ENCODE measurements at places on chromosomes 11 and 22.

GRCh38 chr11:85946221-85946620, 91.0 kb downstream of the CCDC83 start:
- DNase-seq, result no peak

DNA sequence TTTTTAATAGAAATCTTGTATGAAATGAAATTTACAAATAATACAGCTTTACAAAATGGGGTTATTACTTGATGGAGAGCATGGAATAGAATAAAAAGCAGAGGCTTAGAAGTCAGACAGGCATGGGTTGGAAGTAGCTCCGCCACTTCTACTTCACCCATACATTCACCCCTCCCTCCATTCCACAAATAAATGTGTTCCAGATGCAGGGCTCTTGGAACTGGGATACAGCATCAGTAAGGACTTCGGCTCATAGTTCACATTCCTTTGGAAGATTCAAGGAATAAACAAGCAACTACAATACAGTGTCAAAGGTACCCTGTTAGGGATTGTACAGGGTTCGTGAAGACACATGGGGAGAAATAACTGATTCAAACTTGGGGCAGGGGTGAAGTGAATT, 156.8 kb downstream of the WNT11 start:
- DNase-seq, result no peak

DNA sequence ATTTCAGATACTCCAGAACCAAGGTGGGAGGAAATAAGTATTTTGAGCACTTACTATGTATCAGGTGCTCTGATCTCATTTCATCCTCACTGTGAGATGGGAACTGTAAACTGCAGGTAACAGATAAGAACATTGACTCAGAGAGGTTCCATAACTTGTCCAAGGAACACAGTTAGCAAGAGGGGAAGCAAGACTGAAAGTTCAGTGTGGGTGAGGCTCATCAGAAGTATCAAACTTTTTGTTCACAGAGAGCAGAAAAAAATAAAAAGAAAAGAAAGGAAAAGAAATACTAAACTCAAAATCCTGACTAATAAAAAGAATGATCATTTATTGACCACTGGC, 37.1 kb downstream of the RAB30 start:
- no peak for DNase-seq

DNA sequence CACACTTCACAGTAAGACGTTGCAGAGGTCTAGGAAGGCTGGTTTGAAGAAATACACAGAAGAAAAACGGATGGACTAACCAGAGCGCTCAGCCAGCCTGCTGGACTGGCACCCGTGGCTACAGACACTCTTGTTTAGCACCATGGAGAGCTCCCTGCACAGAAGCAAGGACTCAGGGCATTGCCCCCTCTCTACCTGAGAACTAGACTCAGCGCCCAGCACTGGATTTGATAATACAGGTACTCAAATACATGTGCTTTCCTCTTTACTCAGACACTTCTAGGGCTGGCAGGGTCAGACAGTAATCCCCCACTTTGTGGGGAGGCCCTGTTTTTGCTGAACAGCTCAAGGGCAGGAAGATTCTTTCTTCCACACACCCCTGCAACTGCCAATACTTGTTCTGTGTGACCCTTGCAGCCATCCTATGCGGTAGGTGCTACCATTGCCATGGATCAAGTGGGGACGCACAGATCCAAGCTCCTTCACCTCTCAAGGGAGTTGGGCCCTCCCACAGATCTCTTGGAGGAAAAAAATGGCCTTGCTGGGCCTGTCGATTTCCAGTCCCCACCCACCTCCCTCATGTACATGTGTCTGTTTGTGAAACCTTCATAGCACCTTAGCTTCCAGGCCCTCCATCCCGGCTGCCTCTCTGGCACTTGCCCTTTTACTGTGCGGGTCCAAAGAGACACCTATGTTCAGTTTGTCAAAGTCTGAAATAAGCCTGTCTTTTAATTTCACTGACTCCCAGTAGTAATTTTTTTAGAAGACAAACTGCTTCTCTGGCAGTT, 5.1 kb upstream of the P2RX6 start:
- DNase-seq, result no peak

GRCh38 chr22:40243891-40244290, 66.2 kb downstream of the TNRC6B start:
- no peak for DNase-seq

DNA sequence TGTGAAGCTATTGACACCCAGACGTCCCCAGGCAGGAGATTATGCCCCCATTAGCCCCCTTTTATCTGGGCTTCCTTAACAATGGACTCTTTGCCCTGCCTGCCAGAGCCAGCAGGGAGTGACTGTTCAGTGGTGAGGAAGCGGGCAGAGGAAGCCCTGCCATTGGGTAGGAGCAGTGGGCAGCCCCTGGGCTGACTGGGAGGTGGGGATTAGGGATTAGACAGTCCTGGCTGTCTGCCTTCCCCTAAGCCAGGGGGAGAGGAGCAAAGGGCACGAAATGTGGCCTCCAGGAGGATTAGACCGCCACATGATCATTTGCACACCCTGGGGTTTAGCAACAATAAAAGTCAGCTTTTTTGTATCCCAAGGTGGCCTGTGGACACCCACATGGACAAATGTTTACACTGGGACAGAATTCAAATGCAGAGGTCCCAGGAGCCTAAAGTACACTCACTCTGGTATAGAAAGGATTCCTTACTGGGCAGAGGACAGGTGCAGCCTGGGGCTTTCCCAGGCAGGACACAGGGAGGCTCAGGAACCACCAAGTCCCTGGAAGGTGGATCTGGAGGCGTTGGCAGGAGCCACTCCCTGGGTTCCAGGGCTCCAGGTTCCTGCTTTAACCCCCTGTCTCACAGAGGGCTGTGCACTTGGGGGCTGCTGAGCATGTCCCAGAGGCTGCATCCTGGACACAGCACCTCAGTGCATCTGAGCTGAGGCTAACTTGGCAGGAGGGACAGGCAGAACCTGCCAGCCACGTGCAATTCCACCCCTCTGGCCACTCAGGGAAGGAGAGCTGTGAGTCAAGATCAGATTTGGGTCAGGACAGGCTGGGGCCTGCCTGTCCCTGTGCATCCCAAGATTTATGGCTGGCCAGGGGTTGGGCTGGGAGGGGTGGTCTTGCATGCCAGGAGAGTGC, 2.1 kb downstream of the PNPLA3 start:
- DNase-seq, result no peak

DNA sequence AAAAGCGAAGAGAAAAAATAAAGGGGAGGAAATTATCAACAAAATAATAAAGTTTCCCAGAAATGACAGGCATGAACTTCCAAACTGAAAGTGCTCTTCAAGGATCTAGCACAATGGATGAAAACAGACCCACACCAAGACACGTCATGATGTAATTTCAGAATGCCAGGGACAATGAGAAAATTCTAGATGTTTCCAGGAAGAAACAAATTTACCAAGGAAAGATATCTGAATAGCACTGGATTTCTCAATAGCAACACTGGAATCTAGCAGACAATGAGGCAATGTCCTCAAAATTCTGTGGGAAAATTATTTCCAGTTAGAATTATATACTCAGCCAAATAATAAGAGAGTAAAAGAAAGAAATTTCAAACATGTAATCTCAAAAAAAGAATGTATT, 46.0 kb downstream of the DENND5A start:
- no peak for DNase-seq

- no peak for DNase-seq
Measured at GRCh38 chr11:103434073-103434411, 324.8 kb downstream of the DYNC2H1 start.

GRCh38 chr11:107562647-107563208, 2.8 kb downstream of the ALKBH8 start:
- DNase-seq, result no peak

DNA sequence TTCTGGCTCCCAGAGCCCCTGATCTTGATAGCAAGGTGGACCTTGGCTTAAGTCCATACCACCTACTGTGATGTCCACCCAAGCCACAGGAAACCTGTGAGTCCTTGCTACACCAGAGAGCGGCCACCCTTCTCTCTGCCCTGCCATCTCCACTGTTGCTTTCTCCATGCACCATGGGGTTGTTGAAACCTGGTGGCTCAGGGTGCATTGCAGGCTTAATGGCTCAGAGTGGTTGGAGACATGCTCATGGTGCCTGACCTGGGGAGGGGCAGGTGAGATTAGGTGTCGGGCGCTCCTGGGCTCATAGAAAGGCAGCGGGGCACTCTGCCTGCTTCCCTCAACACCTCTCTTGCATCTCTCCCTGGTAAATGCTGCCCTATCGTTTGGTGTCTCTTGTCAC, 25.0 kb upstream of the CACNG2 start:
- DNase-seq, result no peak

DNA sequence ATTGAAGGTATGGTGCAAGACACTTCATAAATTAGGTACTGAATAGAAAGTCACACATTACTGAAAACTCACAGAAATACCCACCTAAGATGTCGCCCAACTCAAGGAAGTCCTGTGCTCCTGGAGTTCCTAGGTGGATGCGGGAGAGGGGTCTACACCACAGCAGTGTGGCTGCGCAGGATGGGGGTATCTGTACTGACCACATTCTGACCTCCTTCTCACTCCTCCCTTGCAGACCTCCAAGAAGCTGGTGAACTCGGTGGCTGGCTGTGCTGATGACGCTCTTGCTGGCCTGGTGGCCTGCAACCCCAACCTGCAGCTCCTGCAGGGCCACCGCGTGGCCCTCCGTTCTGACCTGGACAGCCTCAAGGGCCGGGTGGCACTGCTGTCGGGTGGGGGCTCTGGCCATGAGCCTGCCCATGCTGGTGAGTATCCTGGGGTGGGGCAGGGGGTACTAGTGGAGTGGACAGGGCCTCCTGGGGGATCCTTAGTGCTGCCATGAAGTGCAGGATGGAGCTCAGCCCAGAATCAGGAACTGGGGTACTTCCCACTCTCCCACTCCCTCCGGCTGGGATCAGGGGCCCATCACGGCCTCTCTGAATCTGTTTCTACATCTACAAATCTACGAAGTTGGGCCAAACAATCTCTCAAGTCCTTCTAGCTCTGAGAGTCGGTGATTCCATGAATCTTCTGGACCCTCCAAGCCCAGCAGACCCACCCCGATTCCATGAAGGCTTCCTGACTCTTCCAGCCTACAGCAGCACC, 4.9 kb downstream of the TKFC start:
- no peak for DNase-seq

- DNase-seq, result no peak
Measured at GRCh38 chr11:35305670-35306382, 113.5 kb downstream of the SLC1A2 start.

DNA sequence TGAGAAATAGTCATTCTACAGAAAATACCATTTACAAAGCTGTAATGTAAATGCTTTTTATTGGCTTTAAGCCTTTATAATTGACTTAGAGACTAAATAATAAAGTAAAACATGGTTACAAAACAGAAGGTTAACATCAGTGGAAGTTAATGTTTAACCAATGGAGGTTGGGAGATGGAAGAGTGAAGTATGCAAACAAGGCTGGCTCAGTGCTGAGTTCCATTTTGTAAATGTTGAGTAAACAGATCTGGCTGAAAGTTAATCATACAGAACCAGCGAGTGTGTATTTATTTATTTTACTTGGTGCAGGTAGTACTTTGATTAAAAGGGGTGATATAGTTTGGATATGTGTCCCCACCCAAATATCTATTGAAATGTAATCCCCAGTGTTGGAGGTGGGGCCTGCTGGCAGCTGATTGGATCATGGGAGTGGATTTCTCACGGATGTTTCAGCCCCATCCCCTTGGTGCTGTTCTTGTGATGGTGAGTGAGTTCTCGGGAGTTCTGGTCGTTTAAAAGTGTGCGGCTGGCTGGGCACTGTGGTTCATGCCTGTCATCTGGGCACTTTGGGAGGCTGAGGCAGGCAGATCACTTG, 827.4 kb downstream of the OPCML start:
- DNase-seq, result no peak

DNA sequence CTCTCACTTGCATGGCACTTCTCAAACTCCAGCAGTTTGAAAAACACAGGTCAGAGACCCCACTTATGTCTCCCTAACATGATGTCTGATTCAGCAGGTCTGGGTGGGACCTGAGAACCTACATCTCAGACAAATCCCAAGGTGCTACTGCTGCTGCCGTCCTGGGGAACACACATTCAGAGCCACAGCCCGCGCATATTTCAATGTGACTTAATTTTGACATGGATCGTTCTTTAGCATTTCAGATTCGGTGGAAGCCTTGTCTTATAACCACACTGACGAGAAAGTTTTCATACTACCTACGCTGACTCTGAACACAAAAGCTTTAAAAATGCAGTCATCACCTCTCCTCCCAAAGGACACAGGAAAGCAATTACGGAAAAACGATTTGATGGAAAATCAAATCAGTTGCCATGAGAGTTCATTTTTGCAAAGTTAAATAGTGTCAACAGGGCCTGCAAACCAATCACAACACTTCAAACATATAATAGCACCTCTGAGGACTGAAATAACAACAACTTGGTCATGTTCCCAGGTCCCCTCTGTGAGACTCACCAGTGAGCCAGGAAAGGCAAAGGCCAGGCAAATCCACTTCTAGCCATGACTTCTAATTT, 132.6 kb downstream of the SHANK2 start:
- no peak for DNase-seq

Measured in vagina (tissue), 2 donors.